G401 (cell line): ENCODE measurements at places on chromosomes 2 and 18. TPM values are rescaled to one million over a fixed set of nuclear protein-coding genes. Genes with fewer than 3 reads are reported as not detected.

Gene TXNDC2
- total RNA-seq, result 0.06 TPM in 1 of 2 replicates, not detected in the other

Gene UGT1A8
- not detected in 2 replicates for total RNA-seq

Gene CAPN14
- total RNA-seq, result not detected in 2 replicates

Gene GPR148
- total RNA-seq, result not detected in 2 replicates

Gene HYCC2
- total RNA-seq, result 0.49 and 3.2 TPM in 2 replicates

Gene MAP3K19
- not detected in 2 replicates for total RNA-seq

Gene NYAP2
- not detected in 2 replicates for total RNA-seq

Gene NCOA1
- 5.0 and 8.9 TPM in 2 replicates for total RNA-seq

Gene RBM43
- 3.5 and 5.2 TPM in 2 replicates for total RNA-seq

Gene ADCYAP1
- total RNA-seq, result 5.0 and 13.9 TPM in 2 replicates

Gene SLC5A7
- total RNA-seq, result not detected in 2 replicates

Gene COL3A1
- 347 and 349 TPM in 2 replicates for total RNA-seq

Gene MROH2A
- total RNA-seq, result not detected in 2 replicates

Gene ASB18
- total RNA-seq, result not detected in 2 replicates

Gene MAP2
- not detected in 2 replicates for total RNA-seq

Gene SPATA3
- not detected in 2 replicates for total RNA-seq
